Stimulated activated CD4-positive, alpha-beta T cell treated with anti-CD3 and anti-CD28 coated beads, Interleukin-1b, Interleukin-23, amount 100 ng/mL, for 48 hours (primary cell): ENCODE measurements at places on chromosomes 5 and 9.

DNA sequence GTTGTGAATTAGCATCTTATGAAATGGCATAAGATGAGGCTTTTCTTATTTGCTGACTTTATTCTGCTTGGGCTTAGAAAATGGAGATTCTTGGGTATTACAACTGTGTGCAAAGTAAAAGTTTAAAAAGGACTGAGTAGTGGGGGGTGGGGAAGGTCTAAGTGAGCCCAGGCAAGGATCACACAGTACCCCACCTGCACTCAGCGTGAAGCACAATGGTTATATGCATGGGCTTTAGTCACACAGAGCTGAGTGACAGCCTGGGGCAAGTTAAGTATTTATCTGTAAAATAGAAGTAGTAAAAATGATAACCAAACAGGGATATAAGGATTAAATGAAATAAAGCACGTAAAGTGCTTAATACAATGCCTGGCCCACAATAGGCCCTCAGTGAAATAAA, 247.4 kb downstream of the FAM114A2 start:
- DNase-seq = no peak

DNA sequence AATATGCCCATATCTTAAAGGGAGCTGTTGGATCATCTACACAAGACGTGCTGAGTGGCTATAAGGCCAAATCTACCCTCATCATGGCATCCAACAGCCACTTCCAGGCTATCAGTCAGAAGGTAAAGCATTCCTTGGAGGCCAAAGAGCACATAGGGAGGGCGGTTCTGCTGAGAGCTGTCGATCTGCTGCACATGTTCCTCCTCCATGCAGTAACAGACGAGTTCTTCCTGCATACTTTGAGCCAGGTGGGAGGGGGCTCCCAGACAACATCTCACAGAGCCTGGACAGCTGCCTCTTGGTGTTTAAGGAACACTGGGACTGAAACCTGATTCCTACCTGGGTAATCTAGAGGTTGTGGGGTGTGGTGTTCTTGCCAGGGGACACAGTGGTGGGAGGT, 93.3 kb upstream of the RAI14 start:
- DNase-seq = no peak

- DNase-seq = no peak
Observed at GRCh38 chr5:15521381-15522186, 21.6 kb downstream of the FBXL7 start.

DNA sequence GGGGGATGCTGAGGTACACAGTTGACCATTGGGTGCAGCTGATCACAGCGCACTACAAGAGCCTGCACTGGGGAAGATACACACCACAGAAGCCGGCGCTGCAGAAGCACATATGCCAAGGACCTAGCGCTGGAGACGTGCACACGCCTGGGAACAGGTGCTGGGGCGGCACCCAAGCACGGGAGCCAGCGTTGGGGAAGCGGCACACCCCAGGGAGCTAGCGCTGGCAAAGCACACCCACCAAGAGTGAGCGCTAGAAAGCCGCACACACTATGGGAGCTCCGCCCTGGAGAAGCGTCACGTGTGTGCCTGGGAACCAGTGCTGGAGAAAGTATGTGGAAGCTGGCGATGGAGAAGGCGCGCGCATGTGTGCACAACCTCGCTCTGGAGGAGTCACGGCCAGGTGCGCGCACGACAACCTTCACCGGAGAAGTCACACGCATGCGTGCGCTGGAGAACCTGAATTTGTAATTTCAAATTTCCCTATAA, 4.5 kb downstream of the FANCC start:
- DNase-seq = no peak

DNA sequence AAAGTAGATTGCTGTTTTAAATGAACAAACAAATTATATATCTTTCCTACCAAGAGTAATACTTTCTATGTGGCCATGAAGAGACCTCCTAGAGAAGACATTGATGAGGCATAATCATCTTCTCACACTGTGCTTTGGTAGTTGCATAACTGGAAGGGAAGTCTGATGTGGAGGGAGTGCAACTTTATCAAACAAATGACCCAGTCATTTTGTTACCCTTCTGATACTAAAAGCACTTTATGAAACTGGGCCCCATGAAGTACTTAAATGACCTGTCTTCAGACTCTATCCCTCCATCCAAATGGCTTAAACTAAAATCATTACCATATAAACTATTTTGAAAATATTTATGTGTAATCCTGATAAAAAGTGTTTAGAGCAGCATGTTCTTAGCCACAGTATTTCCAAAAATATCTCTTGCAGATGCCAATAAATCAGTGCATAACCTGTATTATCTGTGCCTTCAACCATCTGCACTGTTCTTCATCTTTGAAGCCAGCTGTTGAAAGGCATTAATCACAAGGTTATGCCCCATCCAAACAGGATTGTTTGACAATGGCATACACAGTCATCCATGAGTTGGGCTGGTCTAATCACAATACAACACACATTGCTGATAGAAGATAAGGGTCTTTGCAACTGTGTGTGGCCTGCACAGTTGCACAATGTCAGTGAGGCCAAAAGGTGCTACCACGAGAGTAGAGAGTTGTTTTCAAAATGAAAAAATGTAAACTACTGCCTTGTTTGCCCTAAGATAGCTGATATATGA, 31.9 kb upstream of the MIER3 start:
- no peak for DNase-seq

- DNase-seq = no peak
Observed at GRCh38 chr5:33309536-33310345, 131.0 kb upstream of the TARS1 start.

- DNase-seq = no peak
Observed at GRCh38 chr9:137158625-137159024, 11.2 kb downstream of the LRRC26 start.

GRCh38 chr5:57152316-57152715, 21.5 kb upstream of the GPBP1 start:
- DNase-seq = no peak

DNA sequence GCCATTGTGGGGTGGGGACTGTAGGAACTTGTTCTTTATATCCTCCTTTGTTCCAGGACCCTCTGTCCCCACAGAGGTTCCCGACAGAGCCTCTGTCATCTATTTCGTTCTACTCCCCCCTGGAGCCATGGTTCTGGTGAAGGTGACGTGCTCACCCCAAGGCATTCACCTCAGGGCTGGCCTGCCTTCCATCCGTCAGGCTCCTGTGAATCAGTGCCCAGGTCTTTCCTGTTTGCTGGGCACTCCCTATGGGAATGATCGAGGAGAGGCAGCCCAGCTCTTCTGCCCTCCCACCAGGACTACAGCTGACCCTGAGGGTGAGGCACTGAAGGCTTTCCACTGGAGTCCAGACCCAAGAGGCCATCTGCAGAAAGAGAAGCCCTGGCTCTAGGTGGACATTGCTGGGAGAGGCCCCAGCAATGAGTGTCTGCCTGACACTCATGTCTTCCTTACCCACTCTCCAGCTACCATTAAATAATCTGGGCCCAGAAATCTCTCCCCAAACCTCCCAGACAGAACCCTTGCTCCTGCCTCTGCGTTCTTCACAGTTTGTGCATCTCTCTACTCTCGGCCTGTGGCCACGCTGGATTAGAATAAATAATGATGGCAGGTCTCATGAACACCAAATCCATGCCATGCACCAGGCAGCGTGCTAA, 214.2 kb downstream of the FSTL4 start:
- DNase-seq = no peak

DNA sequence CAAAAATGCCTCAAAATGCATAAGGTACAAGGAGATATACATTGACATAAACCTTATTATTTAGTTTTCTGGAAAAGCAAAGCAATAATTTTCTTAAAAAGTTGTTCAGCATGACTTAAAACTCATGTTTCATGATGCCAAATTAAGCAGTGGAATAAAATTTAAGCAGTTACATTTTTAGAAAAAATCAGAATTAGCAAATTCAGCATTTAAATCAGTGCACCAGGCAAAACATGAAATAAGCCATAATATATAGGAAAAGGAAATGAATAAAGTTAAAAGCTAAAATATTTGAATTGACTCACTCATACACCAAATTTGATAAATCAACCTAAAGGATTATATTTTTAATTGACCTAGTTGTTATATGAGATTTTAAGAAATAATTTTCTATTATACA, 795.1 kb upstream of the CDH6 start:
- no peak for DNase-seq

GRCh38 chr9:68548241-68548640, 7.6 kb upstream of the TMEM252 start:
- DNase-seq = no peak

GRCh38 chr9:12817702-12818101, 42.9 kb downstream of the LURAP1L start:
- DNase-seq = no peak

DNA sequence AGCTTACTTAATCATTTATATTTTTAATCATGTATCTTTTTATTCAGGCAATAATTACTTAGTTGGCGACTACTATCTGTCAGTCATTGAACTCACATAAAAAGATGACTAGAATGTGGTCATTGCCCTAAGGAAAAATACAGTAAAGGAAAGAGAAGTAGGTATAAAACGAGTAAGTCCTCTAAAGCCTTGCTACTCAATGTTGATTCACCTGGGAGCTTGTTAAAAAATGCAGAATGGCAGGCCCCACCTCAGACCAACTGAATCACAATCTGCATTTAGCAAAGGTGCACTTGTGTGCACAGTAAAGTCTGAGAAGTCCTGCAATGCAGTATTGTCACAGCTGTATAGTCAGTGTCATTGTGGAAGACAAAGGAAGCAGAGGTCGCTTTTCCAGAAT, 592.4 kb downstream of the CSNK1G3 start:
- DNase-seq = no peak

- DNase-seq = no peak
Observed at GRCh38 chr5:21644032-21644431, 1209.1 kb downstream of the CDH12 start.

DNA sequence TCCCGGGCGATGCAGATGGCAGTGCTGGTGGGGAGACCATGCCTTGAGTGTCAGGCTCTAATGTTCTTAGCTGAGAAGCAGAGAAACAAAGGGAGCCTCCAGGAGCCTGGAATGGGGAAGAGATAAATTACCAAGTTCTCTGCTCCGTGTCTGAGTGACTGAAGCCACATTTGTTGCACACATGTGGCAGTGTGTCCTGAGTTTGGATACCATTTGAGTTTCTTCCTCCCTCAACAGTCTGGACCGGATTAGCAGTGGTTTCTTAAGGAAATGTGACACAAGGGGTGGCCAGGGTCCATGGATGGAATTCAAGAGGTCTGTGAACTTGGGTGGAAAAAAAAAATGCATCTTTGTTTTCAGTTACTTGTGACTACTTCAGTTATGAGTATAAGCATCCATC, 50.7 kb upstream of the GARNL3 start:
- DNase-seq = no peak

- DNase-seq = no peak
Observed at GRCh38 chr9:130333712-130334062, 68.1 kb downstream of the HMCN2 start.

- DNase-seq = no peak
Observed at GRCh38 chr9:121269642-121270254, 1.8 kb downstream of the GSN start.

GRCh38 chr5:109739741-109740728, 50.3 kb downstream of the MAN2A1 start:
- no peak for DNase-seq

DNA sequence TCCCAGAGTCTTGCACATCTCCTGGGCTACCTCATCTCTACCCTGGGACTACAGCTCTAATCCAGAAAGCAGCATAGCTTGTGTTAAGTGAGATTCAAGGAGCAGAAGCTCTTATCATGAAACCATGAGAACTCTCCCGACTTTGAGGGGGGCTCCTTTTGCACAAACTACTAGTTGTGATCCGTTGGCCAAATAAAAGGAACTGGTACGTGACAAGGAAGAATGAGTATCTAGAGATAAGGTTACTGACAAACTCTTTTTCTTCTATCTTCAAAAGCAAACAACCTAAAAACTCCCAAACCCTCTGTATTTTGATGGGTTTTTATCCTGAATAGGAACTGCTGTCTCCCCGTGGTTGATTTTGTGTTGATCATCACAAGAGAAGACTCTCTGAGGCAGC, 168.5 kb downstream of the SLC24A2 start:
- no peak for DNase-seq

GRCh38 chr5:156025656-156026055, 301.3 kb upstream of the SGCD start:
- DNase-seq = no peak
